Effector memory CD8-positive, alpha-beta T cell (primary cell): ENCODE measurements at places on chromosomes 3 and 15.

DNA sequence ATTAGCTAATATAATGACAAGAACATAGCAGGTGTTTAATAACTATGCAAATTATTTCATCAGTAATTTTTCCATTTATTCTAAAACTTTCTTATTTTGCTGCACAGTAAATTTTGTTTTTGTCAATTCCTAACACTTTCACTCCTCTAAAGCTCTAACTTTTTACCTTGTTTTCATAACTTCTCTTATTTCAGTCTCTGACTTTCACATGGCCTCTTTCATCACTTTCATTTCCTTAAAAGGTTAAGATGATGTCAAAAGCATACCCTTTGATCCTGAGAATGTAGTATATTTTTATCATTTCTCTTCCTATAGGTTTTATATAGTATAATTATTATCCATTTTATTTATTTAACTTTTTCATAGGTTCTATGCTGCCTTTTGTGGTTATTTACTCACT is 1325.8 kb upstream of the ALCAM start:
- H3K27me3 ChIP-seq: no peaks in the 10 kb centered on the region
- no peak overlapping the region for H3K27ac ChIP-seq
- H3K36me3 ChIP-seq: no peaks in the 10 kb centered on the region
- DNase-seq: no peak
- H3K4me1 ChIP-seq: no peaks in the 10 kb centered on the region

- H3K27me3 ChIP-seq: no peaks in the 10 kb centered on the region
- H3K4me3 ChIP-seq: no peak overlapping the region
- DNase-seq: no peak
- H3K4me1 ChIP-seq: no peaks in the 10 kb centered on the region
- no peak overlapping the region for H3K27ac ChIP-seq
These were observed 157.6 kb downstream of the NFKBIZ start for GRCh38 chr3:102006812-102007485.

GRCh38 chr3:130839813-130840212 is 54.1 kb upstream of the ATP2C1 start:
- no peak for DNase-seq
- no peaks in the 10 kb centered on the region for H3K27me3 ChIP-seq
- H3K4me1 ChIP-seq: no peaks in the 10 kb centered on the region
- no peak overlapping the region for H3K27ac ChIP-seq

DNA sequence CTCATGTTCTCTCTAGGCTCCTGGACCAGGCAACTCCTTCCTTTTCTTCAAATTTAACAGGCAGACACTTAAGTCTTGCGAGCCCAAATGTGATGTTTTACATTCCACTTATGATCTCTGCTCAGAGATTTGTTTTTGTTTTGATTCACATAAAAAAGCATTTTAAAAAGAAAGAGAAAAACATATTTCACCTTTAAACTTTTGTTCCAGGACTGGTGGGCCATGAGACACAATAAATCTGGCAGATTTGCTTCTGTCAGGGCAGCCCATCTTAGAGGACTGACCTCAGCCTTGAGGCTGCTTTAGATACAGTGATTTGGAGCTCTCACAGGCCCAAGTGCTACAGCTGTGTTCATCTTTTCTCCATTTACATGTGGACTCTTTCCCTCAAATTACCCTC is 52.0 kb downstream of the CMSS1 start:
- no peaks in the 10 kb centered on the region for H3K27me3 ChIP-seq
- no peak overlapping the region for H3K4me3 ChIP-seq
- H3K36me3 ChIP-seq: peaks cover 3% of the 10 kb centered on the region
- H3K27ac ChIP-seq: no peak overlapping the region

- DNase-seq: no peak
- no peaks in the 10 kb centered on the region for H3K27me3 ChIP-seq
These were observed 815 bp downstream of the BCL2A1 start for GRCh38 chr15:79970181-79970580.

- no peaks in the 10 kb centered on the region for H3K4me1 ChIP-seq
- no peak for DNase-seq
- no peaks in the 10 kb centered on the region for H3K36me3 ChIP-seq
These were observed 39.4 kb upstream of the SMAD3 start for GRCh38 chr15:67025719-67026609.

GRCh38 chr3:13011573-13012220 is 61.5 kb downstream of the IQSEC1 start:
- peak overlapping the region; percentile 96 for H3K27ac ChIP-seq
- no peaks in the 10 kb centered on the region for H3K27me3 ChIP-seq
- H3K4me3 ChIP-seq: peak overlapping the region; percentile 85
- peaks cover 45% of the 10 kb centered on the region for H3K36me3 ChIP-seq
- DNase-seq: peak; percentile 86
- H3K4me1 ChIP-seq: peaks cover 77% of the 10 kb centered on the region

- no peaks in the 10 kb centered on the region for H3K36me3 ChIP-seq
- H3K27me3 ChIP-seq: peaks cover 8% of the 10 kb centered on the region
- H3K4me1 ChIP-seq: no peaks in the 10 kb centered on the region
- H3K4me3 ChIP-seq: no peak overlapping the region
- DNase-seq: no peak
- H3K27ac ChIP-seq: no peak overlapping the region
These were observed 29.5 kb downstream of the P2RY14 start for GRCh38 chr3:151248772-151249337.

DNA sequence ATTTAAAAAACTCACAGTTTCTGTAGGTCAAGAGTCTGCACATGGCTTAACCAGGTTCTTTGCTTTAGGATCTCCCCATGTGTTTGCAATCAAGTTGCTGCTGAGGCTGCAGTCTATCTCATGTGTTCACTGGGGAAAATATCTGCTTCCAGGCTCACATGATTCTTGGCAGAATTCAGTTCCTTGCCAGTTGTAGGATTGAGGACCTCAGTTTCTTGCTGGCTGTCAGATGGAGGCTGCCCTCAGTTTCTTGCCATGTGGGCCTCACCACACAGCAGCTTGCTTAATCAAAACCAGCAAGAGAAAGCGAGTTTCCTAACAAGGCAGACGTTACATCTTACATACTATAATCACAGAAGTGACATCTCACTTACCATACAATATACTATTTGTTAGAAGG is 10.0 kb upstream of the TBC1D5 start:
- peaks cover 8% of the 10 kb centered on the region for H3K4me1 ChIP-seq
- no peak overlapping the region for H3K27ac ChIP-seq
- H3K36me3 ChIP-seq: no peaks in the 10 kb centered on the region
- no peak for DNase-seq

DNA sequence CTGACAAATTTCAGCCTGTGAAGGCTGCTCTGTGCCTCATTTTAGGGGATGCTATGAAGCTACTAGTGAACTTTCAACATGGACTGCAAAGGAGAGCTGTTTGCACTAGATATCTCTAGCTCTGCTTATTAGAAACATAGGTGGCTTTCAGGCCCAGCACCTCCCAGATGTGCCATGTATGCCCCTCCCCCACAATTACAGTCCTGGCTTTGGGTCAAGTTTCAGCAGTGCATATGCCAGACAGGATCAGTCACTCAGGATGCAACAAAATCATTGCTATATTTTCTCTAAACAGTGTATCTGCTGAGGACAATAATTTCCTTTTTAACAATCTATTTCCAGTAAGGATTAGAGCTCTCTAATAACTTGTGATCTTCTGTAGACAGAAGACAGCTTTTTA is 178.8 kb upstream of the STAC start:
- no peaks in the 10 kb centered on the region for H3K27me3 ChIP-seq
- H3K36me3 ChIP-seq: no peaks in the 10 kb centered on the region
- H3K4me1 ChIP-seq: no peaks in the 10 kb centered on the region
- no peak overlapping the region for H3K27ac ChIP-seq
- no peak for DNase-seq

DNA sequence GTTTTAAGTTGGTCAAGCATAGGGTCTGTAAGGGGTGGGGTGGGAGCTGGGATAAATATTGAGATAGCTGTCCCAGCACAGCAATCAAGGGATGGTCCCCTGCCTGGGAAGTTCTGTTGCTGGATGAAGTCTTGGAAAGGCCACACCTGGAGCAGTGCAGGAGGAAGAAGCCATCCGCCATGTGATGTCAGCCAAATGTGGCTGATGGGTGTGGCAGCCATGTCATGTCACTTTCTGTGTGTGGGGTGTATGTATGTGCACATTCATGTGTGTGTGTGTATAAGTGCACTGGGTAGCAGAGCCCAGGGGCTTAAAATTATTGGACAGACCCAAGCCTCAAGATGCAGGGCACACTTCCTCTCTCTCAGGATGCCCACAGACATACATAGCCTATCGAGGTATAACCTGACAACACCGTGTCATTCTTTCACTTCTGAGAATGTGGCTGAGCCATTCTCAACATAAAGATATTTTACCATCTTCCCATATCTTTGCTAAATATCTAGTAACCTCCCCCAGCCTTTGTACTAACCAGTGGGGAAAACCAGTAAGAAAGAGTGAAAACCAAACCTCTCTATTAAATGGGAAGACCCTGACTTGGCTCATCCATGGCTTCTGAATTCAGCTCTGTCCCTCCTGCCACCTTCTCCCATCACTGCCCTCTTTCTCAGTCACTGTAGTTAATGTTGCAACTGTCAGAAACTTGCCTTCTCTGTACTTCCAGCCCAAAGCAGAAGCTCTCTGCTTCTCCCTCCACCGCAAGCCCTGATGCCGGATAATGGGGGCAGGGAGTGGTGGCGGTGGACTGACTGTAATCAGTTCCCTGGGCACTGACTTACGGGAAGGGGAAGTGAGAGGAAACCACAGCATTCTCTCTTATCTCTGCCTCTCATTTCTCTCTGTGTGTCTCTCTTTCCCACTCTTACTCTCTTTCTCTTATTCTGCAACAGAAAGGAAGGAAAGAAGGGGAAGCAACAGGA is 11.2 kb downstream of the TNFSF10 start:
- H3K36me3 ChIP-seq: peaks cover 72% of the 10 kb centered on the region
- peak overlapping the region; percentile 85 for H3K27ac ChIP-seq
- peak; percentile 23 for DNase-seq
- H3K4me1 ChIP-seq: peaks cover 42% of the 10 kb centered on the region
- H3K4me3 ChIP-seq: peak overlapping the region; percentile 67

DNA sequence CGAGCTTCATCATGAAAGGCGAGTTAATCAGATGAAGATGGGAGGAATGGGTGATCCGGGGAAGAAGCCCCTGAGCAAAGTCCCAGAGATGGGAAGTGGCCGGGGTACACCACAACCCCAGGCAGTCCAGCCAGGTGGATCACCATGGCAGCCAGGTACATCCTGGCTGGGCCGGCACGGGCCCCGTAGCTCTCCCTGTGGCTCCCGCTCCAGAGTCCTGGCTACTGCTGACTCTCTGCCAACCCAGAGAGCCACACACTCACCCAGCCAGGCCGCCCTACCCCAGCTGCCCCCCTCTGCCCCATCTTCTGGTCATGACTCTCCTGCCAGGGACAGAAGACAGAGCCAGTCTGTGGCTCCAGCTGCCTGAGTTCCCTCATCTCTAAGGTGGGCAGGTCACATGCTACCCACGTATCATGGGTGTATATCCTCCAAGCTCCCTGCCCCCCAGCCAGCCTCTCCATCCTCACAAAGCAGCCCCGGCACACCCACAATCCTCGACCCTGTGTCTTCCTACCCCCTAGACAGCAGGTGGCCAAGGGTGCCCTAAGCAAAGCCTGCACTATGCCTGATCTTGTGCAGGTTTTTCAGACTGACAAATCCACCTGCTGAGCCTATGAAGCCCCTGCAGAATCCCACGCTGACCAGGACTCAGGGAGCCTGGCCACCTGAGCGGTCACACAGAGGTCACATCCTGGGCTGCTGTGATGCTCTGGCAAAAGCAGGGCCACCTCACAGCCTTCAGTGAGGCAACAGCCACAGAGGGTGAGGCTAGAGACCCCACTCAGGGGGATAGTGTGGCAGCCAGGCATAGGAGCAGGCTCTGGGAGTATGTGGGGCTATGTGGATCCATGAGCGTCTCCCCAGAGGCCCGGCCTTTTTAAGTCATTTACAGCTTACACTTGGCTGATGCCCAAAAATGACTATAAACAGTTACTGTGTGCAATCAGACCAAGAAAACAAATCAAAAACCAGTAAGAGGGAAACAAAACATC is 13.2 kb downstream of the XXYLT1 start:
- H3K4me1 ChIP-seq: peaks cover 15% of the 10 kb centered on the region
- no peak overlapping the region for H3K4me3 ChIP-seq
- peak overlapping the region; percentile 89 for H3K27ac ChIP-seq
- no peak for DNase-seq
- H3K27me3 ChIP-seq: no peaks in the 10 kb centered on the region
- peaks cover 5% of the 10 kb centered on the region for H3K36me3 ChIP-seq

GRCh38 chr3:122151480-122151879 is 32.0 kb upstream of the CASR start:
- no peaks in the 10 kb centered on the region for H3K4me1 ChIP-seq
- H3K36me3 ChIP-seq: no peaks in the 10 kb centered on the region
- no peak for DNase-seq
- H3K4me3 ChIP-seq: no peak overlapping the region
- no peak overlapping the region for H3K27ac ChIP-seq
